ENCODE measurements at places on chromosomes 2 and 18.

- DNase-seq: no peak
These were observed 9.8 kb downstream of the TRAK2 start for GRCh38 chr2:201441409-201441808.

GRCh38 chr2:132542953-132543569 lies 126.5 kb downstream of the GPR39 start:
- no peak for DNase-seq

GRCh38 chr18:13070460-13070859 lies 79.3 kb downstream of the CEP192 start:
- DNase-seq: no peak

GRCh38 chr2:172395503-172395902 lies 31.9 kb upstream of the ITGA6 start:
- no peak for DNase-seq

DNA sequence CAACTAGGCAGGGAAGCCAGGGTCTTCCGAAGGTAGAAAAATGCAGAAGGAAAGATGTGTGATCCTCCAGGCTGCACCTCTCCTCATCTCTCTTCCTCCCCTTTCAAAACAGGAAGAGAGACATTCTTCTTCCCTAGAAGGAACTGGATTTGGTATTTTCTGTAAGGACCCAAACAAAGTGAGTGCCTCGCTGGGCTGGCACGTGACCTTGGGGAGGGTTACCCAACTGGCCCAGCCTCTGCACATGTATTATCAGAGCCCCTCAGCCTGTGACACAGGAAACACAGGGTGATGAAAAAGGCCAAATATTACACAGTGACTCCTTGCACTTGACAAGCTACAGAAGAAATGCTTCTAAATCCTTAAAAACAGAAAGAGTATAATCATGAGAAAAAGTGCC lies 2.3 kb downstream of the HJURP start:
- DNase-seq: no peak

DNA sequence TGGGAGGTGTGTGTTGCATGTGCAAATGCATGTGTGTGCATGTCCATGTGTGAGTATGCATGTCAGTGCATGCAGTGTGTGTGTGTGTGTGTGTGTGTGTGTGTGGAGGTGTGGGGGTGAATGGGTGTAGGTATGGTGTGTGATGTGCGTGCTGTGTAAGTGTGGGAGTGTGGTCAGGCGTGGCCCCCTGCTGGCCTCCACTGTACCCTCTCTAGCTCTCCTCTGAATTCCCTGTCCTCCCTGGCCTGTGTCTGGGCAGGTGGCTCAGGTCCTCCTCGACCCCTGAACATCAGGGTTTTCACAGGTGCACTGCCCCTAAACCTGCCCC lies 230.2 kb downstream of the CELF4 start:
- no peak for DNase-seq

DNA sequence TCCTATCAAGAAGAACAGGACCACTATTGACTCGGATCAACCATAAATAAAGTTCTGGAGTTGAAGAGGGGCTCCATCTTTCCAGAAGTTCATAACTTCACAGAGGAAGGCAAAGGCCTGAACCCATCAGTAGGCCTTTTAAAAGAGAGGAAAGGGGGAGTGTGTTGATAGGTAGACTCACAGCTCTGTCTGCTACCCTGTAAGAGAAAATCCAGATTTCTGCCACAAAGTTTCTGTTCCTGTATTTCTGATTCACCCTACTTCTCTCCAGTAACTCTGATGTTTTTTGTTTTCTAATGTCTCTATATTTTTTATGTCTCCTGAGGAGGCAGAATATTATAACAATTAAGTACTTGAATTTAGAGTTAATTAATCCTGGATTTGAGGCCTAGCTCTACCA lies 564.0 kb downstream of the TNS1 start:
- no peak for DNase-seq

DNA sequence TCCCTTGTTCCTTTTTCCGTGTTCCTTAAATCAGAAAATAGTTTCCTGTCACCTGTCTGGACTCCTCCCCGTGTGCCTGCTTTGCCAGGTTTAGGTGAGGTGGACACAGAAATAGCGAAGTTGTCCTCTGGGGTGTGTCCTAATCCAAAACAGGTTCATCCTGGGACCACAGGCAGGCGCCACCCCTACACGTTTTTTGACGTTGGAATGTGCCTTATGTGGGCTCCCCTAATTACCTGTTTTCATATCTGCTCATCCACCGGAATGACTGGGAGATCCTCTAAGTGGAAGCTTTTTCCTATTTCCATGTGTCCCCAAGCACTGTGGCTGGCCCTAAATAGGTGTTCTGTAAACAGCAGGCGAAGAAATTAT lies 49.0 kb upstream of the PAIP2B start:
- no peak for DNase-seq

DNA sequence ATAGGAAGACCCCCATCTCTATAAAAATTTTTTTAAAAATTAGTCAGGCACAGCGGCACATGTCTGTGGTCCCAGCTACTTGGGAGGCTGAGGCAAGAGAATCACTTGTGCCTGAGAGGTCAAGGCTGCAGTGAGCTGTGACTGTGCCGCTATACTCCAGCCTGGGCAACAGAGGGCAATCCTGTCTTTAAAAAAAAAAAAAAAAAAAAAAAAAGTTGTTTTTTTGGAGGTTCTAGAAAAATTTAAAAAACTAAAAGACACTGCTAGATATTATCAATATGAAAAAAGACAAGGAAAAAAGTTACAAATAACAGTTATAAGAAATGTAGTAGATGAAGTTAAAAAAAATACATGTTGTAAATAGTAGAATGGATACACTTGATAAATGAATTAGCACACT lies 56.1 kb upstream of the C2orf15 start:
- DNase-seq: peak; percentile 8

DNA sequence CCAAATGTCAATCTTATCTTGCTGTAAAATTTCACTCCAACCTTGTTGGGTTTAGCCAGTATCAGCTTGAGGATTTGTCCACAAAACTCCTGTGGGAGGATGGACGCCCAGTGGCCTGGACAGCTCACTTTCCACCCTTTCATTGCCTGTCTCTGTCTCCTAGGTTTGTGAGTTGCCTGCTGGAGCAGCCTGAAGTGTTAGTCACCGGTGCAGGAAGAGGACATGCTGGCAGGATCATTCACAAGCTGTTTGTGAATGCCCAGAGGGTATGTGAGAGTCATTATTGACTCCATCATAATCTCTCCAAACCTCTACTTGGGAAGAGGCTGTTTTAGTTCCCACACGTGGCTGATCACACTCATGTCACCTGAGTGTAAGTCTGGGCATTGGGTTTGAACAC lies 112.3 kb downstream of the RAB3GAP1 start:
- no peak for DNase-seq

DNA sequence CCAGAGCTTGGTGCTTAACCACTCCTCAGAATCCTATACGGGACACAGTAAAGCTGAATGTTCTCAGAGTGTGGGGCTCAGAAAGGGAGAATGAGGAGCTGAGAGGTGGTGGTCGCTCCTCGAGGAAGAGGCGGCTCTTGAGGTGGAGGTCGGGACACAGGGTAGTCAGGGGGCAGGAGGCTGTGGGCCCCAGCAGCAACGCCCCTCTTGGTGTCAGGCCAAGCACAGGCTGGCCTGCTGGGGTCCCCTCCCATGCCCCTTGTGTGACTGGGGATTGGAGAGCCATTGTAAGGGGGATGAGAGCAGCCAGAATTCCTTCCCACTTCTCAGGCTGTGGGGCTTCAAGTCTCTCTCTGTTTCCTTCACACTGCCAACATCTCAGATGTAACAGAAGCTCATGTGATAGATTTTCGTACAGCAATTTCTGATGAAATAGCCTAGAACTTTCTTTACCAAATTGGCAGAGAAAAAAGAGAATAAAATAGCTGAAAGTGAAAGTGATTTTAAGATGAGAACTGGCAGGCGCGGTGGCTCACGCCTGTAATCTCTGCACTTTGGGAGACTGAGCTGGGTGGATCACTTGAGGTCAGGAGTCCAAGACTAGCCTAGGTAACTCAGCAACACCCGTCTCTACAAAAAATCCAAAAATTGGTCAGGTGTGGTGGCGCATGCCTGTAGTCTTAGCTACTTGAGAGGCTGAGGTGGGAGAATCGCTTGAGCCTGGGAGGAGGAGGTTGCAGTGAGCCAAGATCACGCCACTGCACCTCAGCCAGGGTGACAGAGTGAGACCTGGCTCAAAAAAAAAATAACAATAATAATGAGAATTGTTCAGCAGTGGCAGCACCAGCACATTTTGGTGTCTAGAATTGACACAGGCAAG lies 61.1 kb upstream of the RPL31 start:
- peak; percentile 18 for DNase-seq

GRCh38 chr2:30348825-30349224 lies 98.2 kb upstream of the LCLAT1 start:
- DNase-seq: no peak

DNA sequence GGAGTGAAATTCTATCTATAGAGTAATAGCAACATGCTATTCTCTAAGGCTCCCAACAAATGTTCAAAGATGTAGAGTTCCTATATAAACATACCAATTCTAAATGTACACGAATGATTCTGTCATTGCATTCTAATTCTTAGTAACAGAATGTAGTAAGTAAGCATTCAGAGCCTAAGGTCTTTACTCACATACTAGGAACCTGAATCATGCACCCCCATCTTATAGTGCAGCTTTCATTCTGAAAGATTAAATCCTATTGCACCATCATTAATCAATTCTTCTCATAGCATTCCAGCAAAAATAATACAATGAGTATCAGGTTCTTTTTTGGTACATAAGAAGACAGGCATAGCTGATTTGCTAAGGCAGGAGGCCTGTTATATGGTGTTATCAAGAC lies 230.0 kb downstream of the NCKAP5 start:
- no peak for DNase-seq

DNA sequence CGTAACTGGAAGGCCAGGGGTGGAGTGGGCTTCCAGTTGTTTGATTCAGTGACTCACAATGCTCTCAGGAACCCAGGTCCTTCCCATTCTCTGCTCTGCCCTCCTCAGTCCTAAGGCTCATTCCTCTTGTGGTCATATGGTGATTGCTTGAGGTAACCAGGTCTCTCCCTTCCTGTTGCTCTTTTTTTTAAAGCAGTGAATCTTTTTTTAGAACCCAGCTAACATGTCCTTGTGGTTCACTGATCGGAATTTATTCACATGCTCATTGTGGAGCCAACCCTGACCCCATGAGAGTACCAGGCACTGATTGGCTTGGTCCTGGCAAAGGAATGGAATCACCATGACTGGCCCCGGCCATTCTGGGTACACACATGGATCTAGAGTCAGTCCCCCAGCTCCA lies 7.4 kb downstream of the THNSL2 start:
- no peak for DNase-seq

GRCh38 chr2:138293549-138293948 lies 208.0 kb upstream of the SPOPL start:
- no peak for DNase-seq

- DNase-seq: no peak
These were observed 420.3 kb upstream of the FSIP2 start for GRCh38 chr2:185318271-185318724.

DNA sequence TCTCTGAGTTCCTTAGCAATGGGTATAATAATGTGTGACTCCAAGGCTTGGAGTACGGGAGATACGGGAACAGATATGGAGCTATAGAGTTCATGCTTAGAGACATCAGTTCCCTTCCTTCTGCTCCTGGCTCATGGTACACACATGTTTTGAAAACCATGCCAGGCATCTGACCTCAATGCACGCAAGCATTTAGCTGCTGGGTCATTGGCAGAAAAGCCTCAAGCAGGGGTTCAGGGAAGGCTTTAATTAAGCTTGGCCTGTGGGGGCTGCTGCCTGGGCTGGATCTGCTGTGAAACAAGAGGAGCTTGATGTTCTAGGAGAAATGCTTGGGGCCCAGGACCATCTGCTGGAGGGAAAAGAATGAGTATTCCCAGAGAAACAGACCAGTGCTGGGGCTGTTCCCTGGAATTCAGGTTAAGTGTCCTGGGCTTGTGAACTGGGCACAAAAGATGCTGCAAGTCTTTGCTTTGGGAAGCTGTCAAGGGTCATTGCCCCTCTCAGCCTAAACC lies 3.2 kb downstream of the ALLC start:
- DNase-seq: no peak

GRCh38 chr2:149271575-149271974 lies 58.8 kb upstream of the LYPD6 start:
- DNase-seq: no peak

DNA sequence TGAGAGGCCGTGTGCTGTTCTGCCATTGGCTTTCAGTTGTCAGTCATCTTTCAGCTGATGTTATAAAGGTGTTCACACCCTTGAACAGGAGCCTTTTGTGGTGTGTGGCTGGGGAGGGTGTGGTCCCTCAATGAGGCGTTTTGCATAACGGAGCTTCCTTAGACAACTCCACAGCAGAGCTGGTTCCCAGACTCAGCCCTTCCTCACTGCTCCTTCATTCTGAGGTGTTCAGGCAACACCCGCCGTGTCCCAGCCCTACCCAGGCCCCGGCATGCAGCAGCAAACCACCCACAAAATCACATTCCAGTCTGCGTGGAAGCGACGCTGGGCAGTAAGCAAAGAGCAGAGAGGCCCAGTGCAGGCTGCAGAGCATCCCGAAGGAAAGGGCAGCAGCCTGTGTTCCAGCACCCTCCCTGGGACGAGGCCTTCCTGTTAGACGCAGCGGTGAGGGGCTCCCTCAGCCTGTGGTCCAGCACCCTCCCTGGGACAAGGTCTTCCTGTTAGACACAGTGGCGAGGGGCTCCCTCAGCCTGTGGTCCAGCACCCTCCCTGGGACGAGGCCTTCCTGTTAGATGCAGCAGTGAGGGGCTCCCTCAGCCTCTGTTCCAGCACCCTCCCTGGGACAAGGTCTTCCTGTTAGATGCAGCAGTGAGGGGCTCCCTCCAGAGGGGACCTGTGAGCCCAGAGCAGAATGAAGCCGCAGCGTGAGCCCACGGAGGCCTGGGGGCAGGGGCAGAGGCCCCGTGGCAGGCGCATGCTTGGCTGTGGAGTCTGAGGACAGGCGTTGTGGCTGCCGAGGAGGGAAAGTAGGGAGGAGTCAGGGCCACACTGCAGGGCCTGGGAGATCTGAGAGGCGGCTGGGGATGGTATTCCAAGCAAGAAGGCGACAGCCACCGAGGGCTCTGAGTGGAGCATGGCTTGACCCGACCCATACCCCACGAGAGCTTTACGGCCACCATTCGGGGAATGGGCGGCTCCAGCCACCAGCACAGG lies 201.8 kb upstream of the HDAC4 start:
- peak; percentile 12 for DNase-seq

DNA sequence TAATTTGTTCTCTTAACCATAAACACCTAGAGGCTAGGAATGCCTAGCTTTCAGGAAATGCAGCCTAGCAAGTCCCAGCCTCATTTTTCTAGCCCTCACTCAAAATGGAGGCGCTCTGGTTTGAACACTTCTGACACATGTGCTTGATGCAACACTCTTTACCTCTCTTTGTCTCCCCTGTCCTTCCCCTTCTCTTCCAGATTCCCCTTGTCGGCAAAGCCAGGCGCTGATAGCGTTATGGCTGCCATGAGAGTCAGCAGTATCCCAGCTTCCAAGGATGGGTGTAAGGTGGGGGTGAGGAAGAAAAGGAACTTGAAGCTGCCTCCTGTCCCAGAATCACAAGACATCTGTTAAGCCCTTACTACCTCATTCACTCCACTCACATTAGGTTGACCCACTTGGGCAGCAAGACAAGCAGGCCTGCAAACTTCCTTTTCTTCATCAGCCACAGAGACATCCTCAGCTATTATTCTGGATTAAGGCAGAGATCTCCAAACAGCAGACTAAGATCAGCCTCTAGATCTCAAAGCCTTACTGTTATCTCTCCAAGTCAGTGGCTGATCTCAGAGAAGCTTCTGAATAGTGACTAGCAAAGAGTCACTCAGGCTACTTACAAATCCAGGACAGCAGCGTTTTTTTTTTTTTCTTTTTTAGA lies 1.9 kb upstream of the ST3GAL5 start:
- no peak for DNase-seq

- DNase-seq: no peak
These were observed 34.1 kb downstream of the ITGB1BP1 start for GRCh38 chr2:9388950-9389911.

Data from stimulated activated CD4-positive, alpha-beta T cell treated with anti-CD3 and anti-CD28 coated beads, Interleukin-2, amount 100 ng/mL, for 24 hours (primary cell).